ENCODE measurements at places on chromosomes 3 and 15. TPM values are rescaled to one million over a fixed set of nuclear protein-coding genes. Genes with fewer than 3 reads are reported as not detected.

GRCh38 chr3:126773167-126773566 is 69.1 kb downstream of the CHCHD6 start:
- DNase-seq, result no peak
- H3K27ac ChIP-seq, result no peak overlapping the region
- H3K4me1 ChIP-seq, result peaks cover under 1% of the 10 kb centered on the region
- H3K27me3 ChIP-seq, result no peaks in the 10 kb centered on the region

Gene ARRDC4
- 24.5 TPM for total RNA-seq

DNA sequence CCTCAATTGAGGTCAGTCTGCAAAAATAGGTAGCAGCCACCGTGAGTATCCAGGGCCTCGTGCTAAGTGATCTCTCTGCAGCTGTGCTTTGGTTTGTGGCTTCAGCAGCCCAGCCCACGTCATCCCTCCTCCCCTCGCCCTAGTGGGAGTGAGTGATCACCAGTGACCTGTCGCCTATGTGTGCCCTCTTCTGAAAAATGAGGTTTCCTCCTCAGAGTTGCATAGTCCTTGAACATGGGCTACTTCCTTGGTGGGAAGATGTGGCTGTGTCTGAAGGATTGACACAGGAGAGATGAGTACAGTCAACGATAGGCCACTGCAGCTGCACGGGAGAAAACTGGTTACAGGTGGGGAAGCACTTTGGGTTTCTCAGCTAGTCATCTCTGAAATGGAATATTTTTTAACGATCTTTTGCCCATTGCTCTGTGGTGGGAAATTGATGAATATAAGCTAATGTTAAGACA is 144.8 kb upstream of the BHLHE40 start:
- no peak overlapping the region for H3K27ac ChIP-seq
- H3K27me3 ChIP-seq, result no peaks in the 10 kb centered on the region
- H3K4me1 ChIP-seq, result no peaks in the 10 kb centered on the region
- peaks cover 7% of the 10 kb centered on the region for H3K36me3 ChIP-seq
- H3K4me3 ChIP-seq, result no peak overlapping the region

- no peaks in the 10 kb centered on the region for H3K27me3 ChIP-seq
- DNase-seq, result no peak
- no peaks in the 10 kb centered on the region for H3K4me1 ChIP-seq
- H3K36me3 ChIP-seq, result no peaks in the 10 kb centered on the region
- no peak overlapping the region for H3K27ac ChIP-seq
Observed at GRCh38 chr15:57609805-57610529, 18.3 kb downstream of the MYZAP start.

Gene CPLX3
- not detected for total RNA-seq

- no peak overlapping the region for H3K4me3 ChIP-seq
- no peak overlapping the region for H3K27ac ChIP-seq
- no peaks in the 10 kb centered on the region for H3K36me3 ChIP-seq
- no peak for DNase-seq
Observed at GRCh38 chr15:51356147-51356546, 14.7 kb downstream of the GLDN start.

DNA sequence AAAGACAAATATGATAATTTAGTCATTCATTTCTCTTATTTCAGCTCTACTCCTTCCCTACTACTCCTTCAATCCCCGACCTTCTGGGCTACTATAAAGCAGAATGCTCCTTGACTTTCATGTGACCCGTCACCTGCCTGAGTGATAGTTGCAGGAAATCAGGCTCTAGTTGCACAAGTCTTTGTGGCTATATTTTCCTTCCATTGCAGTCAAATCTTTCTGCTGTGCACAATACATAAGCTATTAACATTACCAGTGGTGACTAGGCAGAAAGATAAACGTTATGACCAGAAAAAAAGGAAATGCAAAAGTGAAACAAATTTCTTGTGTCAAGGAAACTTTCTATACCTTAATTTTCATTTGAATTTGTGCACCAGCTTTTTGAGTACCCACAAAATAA is 2.3 kb downstream of the SUCNR1 start:
- H3K36me3 ChIP-seq, result no peaks in the 10 kb centered on the region
- H3K4me1 ChIP-seq, result peaks cover 2% of the 10 kb centered on the region
- H3K27me3 ChIP-seq, result no peaks in the 10 kb centered on the region
- no peak for DNase-seq
- no peak overlapping the region for H3K4me3 ChIP-seq
- no peak overlapping the region for H3K27ac ChIP-seq

- H3K4me3 ChIP-seq, result no peak within 1 kb of the TSS
- no peak for DNase-seq
- no peak within 1 kb of the TSS for H3K27ac ChIP-seq
- H3K36me3 ChIP-seq, result no peaks in the 10 kb centered on the region
- no peaks in the 10 kb centered on the region for H3K27me3 ChIP-seq
Observed at GRCh38 chr3:129060276-129061022, at the start of gene GP9. Gene GP9 (plus strand): TSS chr3:129060779. CDS start chr3:129061740, 961 bp downstream.

Gene ISLR
- 62.2 TPM for total RNA-seq
